ENCODE measurements at places on chromosomes 2 and 18.
A peak's percentile ranks its signal among the peaks of the same experiment; 100 is the strongest.

- no peak for DNase-seq
Measured at GRCh38 chr2:17107151-17107550, 411.1 kb downstream of the RAD51AP2 start.

GRCh38 chr2:134679745-134680144 lies 39.1 kb downstream of the TMEM163 start:
- no peak for DNase-seq

DNA sequence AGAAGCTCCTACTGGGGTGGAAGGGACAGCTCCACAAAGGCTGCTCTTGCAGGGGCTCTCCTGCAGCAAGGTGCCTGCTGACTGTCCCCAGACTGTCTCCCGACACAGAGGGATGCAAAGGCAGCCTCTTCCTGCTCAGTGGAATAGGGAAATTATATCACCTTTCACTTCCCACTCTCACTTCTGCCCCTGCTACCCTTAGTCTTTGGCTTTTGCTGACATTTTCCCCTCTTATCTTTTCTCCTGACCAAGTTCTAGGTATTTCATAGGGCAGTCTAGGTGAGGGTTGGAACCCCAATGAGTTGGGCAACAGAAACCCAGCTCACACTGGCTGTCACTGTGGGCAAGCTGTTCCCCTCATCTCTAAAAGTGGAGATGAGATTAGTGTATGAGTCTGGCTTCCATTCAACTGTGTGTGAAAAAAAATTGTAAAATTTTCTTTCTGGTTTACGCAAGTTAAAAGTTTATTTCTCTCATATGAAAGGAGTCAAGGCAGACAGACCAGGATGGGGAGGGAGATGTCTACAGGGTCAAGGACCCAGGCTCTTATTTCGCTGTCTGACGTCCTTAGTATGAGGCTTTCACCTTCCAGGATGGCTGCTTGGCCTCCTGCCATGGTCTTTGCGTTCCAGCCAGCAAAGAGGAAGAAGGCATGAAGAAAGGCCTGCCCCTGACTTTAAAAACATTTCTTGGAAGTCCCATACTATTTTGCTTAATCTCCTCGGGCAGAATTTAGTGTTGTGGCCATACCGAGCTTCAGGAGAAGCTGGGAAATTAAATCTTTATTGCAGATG lies 7.5 kb upstream of the MOCOS start:
- DNase-seq = no peak

DNA sequence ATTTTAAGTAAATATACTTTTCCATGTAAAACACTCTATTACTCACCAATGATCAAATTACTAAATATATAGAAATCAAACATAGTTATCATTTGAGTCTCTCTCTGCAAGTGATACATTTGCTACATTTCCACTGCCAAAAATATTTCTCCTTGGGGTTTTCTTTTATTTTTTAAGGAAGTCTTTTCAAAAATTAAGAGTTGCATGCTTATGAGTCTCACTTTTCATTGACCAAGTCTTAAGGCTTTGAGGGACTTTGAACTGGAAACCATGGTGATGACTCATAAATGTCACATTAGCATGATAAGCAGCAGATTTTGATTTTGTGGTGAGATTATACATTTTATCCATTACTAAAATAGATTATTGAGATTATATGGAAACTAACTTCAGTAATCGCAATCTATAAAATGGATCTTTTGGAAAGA lies 152.9 kb downstream of the FAM124B start:
- no peak for DNase-seq

DNA sequence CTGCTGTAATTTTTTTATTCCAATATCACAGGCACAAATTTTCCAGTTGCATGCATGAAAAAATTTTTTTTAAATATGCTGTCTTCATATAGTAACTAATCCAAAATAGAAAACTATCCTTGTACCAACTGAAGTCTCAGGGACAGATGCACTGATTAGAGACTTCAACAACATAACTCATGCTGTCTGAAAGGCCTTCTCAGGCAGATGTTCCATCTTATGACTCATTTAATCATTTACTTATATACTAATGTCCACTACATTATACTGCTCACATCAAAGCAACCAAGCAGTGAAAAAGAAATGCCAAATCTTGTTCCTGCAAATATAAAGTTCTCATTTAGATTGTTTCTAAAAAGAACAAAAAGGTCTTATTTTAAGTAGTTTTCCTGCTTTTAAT lies 53.1 kb downstream of the OLA1 start:
- no peak for DNase-seq

DNA sequence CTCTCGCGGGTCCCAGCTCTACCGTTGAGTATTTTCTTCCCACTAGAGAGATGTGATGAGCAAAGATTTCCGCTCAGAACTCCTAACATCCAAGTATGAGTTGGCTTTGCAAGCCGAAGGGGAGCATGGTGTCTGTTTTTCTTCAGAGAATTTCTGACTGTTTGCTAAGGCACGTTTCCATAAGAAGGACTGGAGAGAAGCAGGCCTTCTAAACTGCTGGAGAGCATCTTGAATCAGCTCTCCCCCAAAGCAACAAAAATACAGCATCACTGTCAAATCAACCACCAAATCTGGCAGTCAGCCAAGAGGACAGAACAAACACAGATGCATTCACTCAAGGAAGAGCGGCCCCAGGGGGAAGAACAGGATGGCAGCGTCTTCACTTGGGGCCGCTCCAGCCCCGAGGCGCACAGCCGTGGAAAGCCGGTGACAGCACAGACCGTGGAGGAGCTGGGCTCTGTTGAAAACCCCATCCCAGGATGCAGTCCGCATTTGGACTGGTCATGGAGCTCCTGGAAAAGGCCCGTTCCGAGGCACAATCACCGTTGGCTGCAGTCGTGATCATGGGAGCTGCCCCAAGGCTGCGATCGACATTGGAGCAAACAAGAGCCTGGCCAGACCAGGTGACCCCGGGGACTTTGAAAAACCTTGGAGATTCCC lies 101.4 kb downstream of the NFATC1 start:
- DNase-seq = peak; percentile 31

- DNase-seq = peak; percentile 44
Measured at GRCh38 chr2:231890896-231891513, 35.2 kb downstream of the NPPC start.

DNA sequence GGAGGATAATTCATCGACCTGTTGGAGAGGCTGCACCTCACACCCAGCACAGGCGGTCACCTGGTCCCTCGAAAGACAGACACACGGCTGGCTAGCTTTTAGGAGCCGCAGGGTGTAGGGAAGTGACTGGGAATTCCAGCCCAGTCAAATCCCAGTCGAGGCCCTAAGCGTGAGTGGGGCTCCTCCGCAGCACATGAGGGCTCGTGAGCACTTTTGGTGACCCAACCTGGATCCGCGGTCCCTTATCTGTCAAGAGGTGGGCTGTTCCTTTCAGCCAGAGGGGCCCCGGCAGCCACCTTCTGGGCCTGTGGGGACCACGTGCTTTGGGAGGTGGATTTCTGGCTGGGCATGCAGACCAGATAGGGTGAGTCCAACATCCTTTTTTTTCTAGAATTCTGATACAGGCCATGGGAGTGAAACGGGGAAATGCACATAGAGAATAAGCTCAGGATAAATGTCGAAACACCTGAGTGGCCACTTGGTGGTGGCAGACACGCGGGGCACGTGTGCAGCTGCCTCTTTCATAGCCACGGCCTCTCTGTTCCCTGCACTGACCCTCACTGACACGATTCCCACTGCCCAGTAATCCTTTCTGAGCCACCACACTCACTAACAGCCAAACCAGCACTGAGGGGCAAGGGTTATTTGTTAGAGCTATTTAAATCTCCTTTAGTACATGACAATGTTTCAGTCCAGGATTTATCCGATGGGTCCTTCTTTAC lies 148.4 kb upstream of the PXDN start:
- no peak for DNase-seq

DNA sequence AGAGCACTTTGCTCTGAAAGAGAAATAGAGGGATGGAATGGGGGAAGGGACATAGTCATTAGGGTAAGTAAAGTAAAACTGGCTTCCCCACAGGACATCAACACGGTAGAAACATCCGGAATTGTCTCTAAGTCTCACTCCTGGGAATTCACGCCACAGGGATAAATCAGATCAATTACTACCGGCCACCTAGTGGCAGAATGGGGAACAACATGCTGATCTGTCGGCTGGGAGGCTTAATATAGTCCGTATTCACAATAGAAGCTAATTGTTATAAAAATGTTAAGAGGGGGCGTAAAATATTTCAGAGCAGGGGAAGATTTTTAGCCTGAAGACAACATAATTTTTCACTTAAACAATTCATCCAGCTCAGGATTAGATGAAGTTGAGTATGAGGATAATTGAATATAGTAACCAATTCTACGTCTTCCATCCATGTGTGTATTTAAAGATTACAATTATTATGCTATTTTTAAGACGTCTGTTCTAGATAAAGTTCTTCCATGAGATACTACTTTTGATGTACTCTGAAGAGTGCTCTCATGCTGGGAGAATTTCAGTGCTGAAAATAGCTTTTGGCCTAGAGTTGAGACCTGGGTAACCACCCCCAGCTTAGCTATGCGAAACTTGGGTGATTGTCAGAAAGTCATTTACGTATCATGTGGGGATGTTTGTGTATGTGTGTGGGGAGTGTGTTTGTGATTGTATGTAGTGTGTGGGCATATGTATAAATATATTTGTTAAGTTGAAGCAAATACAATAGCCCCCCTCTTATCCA lies 65.7 kb downstream of the LRRTM1 start:
- peak; percentile 23 for DNase-seq

DNA sequence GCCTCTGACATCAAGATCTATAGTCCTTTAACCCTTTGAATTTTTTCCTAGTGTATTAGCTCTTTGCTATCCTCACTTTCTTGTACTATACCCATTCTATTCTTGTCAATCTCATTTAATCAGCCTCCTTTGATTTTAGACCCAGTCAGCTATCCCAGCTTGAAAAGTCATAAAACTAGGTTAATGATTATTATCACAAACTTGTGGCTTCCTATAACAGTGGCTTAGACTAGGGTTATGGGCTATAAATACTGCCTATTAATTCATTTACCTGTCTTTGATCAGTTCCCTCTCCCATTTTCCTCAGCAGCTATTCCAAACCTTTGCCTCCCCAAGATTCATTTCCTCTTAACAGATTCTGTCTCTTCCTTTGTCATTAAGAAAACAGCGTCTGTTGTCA lies 174.8 kb downstream of the UBR3 start:
- DNase-seq = no peak

GRCh38 chr2:216735086-216735485 lies 39.7 kb upstream of the IGFBP5 start:
- no peak for DNase-seq

GRCh38 chr2:20167356-20167755 lies 57.6 kb downstream of the SDC1 start:
- no peak for DNase-seq

All from NCI-H146 (cell line).